Cardiac septum (tissue), 1 donor: ENCODE measurements at places on chromosomes 1 and 21.
A peak's percentile ranks its signal among the peaks of the same experiment; 100 is the strongest.

GRCh38 chr1:201666102-201666501 lies 127.2 kb downstream of the NAV1 start:
- DNase-seq = no peak

DNA sequence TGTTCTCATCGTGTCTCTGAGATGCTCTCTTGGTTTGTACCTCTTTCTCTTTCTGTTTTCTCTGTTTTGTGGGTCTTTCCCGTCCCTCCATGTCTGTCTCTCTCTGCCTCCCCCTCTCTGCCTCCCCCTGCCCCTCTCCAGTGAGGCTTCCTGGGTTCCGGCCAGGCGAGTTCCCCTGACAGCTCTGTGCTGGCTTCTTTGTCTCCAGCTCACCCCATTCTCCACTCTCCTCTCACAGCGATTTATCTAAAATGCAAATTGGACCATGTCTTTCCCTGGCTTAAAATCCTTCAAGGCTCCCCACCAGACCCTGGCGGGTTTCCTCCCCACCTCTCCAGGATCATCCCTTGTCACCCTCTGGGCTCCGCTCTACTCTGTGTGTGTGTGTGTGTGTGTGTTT lies 202.4 kb upstream of the POU3F1 start:
- no peak for DNase-seq

- no peak for DNase-seq
Measured at GRCh38 chr1:109750241-109750882, 9.5 kb upstream of the GSTM3 start.

DNA sequence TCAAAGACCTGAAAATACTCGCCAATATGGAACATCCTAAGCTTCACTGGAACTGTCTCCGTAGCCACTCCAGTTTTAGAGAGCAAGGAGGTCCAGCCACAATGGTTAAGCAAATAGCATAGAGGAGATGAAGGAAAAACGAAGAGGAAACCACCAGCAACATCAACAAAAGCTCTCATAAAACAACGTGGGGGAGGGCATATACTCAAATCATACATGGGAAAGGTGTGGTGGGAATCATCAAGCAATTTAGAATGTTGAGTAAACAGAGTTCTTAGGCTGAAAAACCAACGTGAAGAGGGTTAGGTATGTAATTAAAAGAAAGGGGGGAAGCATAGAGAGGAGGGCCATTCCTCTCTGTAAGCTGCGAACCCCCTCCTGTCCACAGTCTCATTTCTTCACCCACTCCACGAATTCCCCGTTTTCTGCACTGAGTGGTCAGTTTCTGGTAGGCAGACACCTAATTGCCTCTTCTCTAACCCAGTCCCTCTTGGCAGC lies 1.0 kb downstream of the TMEM59 start:
- DNase-seq = no peak

- DNase-seq = no peak
Measured at GRCh38 chr1:192159781-192160180, 1.5 kb downstream of the RGS18 start.

DNA sequence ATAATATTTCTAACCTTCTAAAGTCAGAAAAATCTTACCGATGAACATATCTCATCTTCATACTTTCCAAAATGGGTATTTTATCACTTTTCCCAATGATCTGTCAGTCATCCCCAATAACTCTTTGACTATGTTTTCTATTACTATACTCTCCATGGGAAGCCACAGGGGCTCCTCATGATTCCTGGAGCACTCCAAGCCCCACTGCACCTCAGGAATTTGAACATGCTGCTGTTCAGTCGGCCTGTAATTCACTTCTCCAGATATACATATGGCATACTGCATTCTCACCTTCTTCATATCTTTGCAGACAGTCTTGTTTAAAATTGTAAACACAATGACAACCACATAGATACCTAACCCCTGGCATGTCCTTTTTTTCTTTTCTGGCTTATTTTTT lies 333.0 kb downstream of the BRINP3 start:
- DNase-seq = no peak

GRCh38 chr1:209207126-209207700 lies 376.3 kb upstream of the CAMK1G start:
- DNase-seq = no peak

GRCh38 chr1:25922056-25922970 lies 16.1 kb upstream of the STMN1 start:
- DNase-seq = peak; percentile 76

GRCh38 chr1:55640708-55641473 lies 425.7 kb upstream of the USP24 start:
- DNase-seq = peak; percentile 82

DNA sequence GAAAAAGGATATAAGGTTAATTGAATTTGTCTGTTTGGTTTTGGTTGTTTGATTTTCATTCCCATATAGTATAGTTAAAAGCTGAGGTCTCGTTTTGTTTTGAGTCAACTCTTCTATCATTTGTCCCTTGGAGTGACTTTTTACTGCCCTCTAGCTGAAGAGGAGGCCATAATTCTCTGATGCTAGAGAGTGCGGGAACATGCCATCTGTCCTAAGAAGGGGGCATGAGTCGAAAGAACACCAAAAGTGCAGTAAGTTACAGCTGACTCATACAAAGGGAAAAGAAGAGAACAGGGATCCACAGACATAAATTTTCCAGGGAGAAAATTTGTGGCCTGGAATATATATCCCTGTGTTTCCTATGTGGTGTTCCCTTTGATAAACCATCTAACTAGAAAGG lies 4.1 kb downstream of the KRTAP21-3 start:
- no peak for DNase-seq

GRCh38 chr1:43836267-43836951 lies 97.2 kb upstream of the ARTN start:
- peak; percentile 77 for DNase-seq

DNA sequence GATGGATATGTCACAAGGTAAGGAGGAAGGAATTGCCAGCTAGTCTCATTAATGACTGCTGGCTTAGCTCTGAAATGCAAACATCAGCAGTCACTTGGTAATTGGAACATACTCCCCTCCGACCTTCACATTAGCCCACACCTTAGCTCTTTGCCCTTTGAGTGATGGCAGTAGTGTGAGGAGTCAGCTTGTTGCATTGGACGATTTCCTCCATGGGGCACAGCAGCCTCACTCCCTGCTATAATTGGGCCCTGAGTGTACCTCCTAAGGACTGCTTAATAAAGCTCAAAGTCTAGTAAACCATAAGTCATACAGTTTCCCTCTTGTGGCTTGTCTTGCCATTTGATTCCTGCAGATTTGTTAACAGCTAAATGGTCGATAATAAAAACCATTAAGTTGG lies 19.4 kb downstream of the METTL13 start:
- DNase-seq = no peak

DNA sequence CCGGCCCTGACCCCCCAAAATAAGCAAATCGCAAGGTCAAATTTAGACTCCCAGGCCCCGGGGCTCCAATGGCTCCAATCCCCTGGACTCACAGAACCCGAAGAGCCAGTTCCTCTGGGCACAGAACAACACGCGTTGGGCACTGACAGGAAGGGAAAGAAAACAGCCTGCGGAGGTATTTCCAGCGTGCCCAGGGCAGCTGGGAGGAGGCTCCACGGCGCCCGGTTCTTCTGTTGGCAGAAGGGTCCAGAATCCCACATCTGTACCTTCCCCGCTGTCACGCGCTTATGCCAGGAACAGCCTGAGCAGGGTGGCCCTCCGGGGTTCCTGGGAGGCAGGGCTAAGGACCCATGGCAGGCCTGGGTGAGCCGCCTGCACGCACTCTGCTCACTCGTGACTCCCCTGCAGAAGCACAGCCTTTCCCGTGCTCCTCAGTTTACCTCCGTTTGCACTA lies 85.5 kb downstream of the RIPK4 start:
- no peak for DNase-seq

GRCh38 chr1:153956997-153957715 lies 1.3 kb downstream of the CRTC2 start:
- no peak for DNase-seq

DNA sequence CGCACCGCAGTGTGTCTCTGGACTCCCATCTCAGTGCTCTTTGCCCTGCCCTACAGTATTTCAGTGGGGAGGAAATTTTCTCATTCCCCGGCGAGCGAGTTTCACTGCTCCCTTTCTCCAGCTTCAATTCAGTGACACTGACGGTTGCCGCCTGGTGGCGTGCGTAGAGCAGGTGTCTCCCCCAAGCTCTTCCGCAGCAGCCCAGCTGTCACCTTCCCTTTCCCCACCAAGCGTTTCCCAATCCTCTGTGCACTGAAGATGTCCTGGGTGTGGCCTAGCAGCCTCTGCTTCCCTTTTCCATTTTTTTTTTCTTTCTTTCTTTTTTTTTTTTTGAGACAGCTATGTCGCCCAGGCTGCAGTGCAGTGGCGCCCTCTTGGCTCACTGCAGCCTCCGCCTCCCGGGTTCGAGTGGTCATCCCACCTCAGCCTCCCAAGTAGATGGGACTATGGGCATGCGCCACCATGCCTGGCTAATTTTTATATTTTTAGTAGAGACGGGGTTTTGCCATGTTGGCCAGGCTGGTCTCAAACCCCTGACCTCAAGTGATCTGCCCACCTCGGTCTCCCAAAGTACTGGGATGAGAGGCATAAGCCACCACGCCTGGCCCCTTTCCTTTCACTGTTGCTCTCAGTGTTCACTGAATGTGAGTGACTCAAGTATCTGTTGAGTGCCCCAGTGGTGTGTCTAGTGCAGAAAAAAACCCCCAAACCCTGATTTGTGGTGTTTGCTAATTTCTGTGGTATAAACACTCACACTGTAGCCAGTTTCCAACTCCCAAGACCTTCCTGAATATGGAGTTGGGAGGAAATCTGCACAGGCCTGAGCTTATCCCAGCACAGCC lies 30.1 kb downstream of the TNFRSF1B start:
- DNase-seq = peak; percentile 89

DNA sequence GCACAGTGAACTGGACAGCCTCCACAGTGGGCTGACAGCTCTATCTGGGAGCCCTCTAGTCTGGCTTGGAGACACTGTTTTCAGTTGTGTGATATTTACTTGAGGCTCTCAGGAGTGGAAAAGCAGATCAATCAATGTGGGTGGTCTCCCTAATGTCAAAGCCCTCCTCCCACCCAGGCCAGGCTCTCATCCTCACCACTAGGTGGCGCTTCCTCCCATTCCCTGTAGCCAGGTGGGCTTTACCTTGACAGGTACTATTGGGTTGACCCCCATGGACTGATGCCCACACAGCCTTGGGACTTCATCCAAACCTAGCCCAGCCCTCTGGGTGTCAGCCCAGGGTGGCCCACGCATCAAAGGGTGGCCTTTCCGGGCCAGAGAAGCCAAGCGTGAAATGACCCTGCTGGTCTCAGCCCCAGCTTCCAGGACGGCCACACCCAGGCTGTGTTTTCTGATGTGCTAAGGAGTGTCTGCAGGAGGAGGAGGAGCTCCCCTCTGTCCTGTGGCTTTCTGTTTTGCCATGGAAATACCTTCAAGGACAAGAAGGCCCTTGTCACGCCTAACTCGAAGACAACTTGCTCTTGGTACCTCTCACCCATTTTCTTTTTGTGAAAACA lies 54.0 kb downstream of the CLIC6 start:
- DNase-seq = no peak

DNA sequence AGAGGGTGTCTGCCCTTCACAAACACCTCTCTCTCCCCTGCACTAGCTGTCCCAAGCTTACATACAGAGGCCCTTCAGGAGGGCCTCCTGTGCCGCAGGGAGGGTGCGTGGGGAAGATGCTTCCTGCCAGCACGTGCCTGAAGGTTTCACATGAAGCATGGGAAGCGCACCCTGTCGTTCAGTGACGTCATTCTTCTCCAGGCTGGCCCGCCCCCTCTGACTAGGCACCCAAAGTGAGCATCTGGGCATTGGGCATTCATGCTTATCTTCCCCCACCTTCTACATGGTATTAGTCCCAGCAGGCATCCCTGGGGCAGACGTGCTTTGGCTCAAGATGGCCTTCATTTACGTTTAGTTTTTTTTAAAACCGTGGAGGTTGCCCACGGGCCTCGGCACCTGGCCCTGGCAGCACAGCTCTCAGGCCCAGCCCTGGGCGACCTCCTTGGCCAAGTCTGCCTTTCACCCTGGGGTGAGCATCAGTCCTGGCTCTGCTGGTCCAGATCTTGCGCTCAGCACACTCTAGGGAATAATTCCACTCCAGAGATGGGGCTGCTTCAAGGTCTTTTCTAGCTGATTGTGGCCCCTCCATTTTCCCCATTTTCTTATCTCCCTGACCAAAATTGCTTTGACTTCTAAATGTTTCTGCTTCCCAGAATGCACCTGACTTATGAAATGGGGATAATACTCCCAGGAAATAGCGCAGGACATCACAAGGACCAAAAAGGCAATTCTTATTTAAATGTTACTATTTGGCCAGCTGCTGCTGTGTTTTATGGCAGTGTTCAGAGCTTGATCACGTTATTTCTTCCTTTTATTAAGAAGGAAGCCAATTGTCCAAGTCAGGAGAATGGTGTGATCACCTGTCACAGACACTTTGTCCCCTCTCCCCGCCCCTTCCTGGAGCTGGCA lies 6.1 kb downstream of the NPPA start:
- DNase-seq = no peak

GRCh38 chr1:55702064-55702463 lies 486.9 kb upstream of the USP24 start:
- no peak for DNase-seq

GRCh38 chr1:225710804-225711203 lies 57.9 kb upstream of the ENAH start:
- DNase-seq = no peak

- no peak for DNase-seq
Measured at GRCh38 chr1:37867784-37868183, 8.4 kb upstream of the MTF1 start.

DNA sequence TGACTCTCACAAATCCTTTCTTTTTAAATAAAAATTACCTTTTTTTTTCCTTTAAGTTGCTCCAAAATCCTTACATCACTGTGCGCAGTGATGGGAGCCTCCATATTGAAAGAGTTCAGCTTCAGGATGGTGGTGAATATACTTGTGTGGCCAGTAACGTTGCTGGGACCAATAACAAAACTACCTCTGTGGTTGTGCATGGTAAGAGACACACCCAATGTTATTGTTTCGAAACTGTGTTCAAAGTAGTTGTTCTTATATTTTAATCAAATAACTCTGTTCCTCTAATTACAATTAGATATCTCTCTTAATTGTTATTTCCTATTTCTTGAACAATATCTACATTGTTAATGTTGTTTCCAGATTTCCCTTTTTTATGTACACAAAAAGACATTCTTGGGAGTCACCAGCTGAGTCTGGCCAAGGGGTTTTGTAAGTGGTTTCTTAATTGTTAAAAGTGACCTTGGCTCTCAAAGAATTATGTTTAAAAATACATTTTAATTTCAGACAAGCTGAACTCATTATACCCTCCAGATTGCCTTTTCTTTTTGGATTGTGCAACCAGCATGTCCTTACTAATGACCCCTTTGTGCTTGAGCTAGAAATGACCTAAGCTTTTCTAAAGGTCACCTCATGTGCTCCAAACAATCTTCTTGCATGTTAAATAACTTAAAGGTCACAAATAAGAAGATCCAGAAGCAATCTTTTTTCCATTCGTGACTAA lies 250.1 kb downstream of the HMCN1 start:
- DNase-seq = no peak

GRCh38 chr21:35051287-35051818 lies 2.3 kb upstream of the RUNX1 start:
- DNase-seq = peak; percentile 93

DNA sequence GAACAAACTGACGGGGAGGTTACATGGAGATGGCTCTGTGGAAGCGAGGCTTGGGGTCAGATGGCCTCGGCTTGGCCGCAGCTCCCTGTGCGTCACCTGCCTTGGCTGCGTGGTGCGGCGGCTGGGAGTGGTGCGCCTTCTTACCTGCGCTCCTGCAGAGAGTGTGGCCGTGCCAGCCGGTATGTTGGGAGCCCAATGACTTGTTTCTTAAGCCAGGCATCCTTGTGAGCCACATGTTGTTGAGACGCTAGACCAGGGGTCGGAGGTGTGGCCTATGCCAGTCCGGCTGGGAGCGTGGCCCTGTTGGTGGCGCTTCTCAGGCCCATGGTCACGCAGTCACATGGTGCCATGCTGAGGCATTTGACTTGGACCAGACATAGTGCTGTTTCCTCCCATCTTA lies 10.5 kb downstream of the SLX9 start:
- no peak for DNase-seq
